ENCODE measurements at places on chromosomes 3 and 15. TPM values are rescaled to one million over a fixed set of nuclear protein-coding genes. Genes with fewer than 3 reads are reported as not detected.

PAK6 gene
- 0.21 TPM for total RNA-seq

GNL3 gene
- total RNA-seq = 79.2 TPM

SH3GL3 gene
- total RNA-seq = 0.25 TPM

C3orf62 gene
- total RNA-seq = 2.4 TPM

ACTRT3 gene
- 2.6 TPM for total RNA-seq

CSTA gene
- 0.81 TPM for total RNA-seq

ATP1B3 gene
- total RNA-seq = 199 TPM

CPLX3 gene
- not detected for total RNA-seq

PDCD10 gene
- 54.4 TPM for total RNA-seq

MESP2 gene
- 0.52 TPM for total RNA-seq

Measured in A549 treated with AZD2906 at 1 μM for 4 hours (cell line).